ENCODE measurements at places on chromosomes 3 and 15.

- no peak for DNase-seq
These were observed 37.6 kb downstream of the C2CD4A start for GRCh38 chr15:62104401-62104800.

DNA sequence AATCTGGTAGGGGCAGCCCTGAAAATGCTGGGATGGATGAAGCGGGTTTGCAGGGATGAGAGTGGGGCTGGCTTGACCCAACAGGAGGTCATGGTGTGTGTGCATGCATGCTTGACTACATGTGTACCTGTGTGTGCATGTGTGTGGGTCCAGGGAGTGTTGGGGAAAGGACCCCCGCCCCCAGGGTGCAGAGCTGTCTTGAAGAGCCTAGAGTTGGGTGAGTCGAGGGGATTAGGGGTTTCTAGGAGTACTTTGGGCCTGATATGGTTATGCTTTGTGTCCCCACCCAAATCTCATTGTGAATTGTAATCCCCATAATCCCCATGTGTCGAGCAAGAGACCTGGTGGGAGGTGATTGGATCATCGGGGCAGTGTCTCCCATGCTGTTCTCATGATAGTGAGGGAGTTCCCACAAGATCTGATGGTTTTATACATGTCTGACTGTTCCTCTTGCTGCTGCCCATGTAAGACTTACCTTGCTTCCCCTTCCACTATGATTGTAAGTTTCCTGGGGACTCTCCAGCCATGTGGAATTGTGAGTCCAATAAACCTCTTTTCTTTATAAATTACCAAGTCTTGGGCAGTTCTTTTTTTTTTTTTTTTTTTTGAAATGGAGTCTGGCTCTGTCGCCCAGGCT, 5.2 kb upstream of the LCTL start:
- DNase-seq = no peak

DNA sequence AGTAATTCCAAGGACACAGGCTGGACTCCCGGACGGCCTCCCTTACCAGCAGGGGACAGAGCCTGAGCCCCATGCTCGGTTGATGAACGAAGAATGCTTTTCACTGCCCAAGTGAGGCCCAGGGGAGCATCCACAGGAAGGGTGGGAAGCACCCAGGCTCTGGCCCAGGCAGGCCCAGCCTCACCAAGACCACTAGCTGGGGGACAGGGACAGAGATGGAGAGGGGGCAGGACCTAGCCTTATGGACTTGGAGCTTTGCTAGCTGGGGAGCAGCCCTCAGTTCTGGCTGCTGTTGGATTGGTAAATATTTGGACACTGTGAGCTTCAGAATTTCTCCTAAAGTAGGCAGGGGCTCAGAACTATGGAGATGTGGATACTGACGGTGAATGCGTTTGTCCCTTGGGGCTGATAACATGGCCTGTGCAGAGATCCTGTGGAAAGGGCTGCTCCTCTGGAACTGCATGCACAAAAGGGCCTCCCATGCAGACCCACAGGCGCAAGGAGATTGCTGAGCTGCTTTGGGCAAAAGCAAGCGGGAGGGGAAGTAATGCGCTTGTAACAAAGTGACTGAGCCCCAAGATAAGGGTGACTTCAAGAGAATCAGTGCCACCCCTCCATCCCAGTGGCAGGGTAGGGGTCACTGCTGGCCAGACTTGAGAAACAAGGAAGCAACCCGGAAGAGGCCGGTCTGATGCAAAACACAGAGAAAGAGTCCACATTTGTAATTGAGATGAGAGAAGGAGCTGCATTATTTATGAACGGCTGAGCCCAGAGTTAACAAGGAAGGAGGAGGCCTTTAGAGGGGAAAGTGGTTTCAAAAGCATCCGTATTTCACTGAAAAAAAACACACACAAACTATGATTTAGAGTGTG, 70.1 kb upstream of the MEF2A start:
- no peak for DNase-seq

- no peak for DNase-seq
These were observed 35.3 kb upstream of the PLSCR2 start for GRCh38 chr3:146504498-146505197.

DNA sequence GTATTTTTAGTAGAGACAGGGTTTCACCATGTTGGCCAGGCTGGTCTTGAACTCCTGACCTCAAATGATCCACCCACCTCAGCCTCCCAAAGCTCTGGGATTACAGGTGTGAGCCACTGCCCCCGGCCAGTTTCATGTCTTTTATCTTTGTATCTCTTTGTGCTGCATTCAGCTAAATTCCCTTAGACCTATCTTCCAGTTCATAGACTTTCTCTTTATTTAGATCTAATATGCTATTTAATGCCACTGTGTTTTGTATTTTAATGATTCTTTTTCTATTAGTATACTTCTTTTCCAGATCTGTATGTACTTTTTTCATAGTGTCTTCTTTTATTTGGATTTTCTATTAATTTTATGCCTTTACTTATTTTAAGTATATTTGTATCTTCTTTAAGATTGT, 14.9 kb downstream of the MINAR1 start:
- no peak for DNase-seq

DNA sequence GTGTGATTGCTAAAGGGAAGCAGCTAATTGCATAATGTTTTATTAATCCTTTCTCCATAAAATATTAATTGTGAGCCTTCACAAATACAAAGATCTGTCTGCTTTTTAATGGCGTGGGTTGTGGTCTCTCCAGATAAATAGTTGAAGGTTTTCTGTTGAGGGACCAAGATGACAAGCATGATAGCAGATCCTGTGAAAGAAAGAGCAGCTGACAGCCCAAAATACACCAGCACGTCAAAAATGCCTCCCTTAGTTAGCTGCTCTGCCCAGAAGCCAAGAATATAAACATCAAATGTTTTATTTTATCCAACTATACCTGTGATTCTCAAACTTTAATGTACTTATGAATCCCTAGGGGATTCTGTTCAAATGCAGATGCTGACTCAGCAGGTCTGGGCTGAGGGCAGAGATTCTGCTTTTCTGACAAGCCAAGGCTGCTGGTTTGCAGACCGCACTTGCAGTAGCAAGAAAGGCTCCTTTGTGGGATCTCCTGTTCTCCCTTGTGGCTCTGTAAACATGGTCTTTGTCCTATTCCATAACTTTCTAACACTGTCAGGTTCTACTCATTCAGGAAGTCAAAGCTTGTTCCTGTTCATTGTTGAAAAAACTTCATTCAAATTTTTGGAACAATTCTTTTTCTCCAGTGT, 119.1 kb upstream of the SLC25A36 start:
- no peak for DNase-seq

DNA sequence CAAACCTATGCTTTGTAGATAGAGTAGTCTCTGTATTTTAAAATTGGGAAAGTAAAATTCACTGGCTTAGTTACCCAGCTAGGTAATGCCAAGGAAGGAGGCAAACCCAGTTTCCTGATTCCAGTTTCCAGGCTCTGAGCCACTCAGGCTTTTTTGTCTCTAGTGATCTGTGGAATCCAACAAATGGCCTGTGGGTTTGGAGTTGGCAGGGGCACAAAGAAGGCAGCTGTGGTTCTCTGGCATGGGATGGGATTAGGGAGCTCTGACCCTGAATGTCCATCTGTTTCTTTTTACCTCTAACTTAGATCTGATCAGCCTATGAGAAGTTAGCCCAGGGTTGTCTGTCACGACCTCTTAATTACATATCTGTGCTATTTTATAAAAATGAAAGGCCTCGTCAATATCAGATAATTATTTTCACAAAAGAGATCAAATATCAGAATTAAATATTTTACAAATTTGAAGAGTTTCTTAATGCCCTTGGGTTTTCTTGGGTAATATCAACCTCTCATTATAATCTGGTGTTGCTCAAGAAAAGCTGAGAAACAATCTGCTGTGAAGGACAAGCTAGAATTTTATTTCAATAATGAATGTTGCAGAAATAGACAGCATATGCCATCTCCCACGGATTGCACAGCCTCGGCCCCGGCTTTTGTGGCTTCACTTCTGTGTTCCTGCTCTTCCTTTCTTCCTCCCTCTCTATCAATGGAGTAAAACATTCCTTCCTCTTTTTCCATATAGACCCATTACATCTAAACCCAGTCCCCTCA, 63.7 kb upstream of the DAZL start:
- no peak for DNase-seq

- DNase-seq = no peak
These were observed 9.9 kb downstream of the ALDH1A3 start for GRCh38 chr15:100889385-100890050.

- no peak for DNase-seq
These were observed 4.6 kb upstream of the SMCO1 start for GRCh38 chr3:196519718-196520082.

GRCh38 chr3:142863010-142863817, 25.7 kb downstream of the PCOLCE2 start:
- DNase-seq = no peak

GRCh38 chr3:177795216-177795615, 597.9 kb upstream of the TBL1XR1 start:
- DNase-seq = no peak

GRCh38 chr3:186246941-186247340, 115.1 kb downstream of the DGKG start:
- DNase-seq = no peak

DNA sequence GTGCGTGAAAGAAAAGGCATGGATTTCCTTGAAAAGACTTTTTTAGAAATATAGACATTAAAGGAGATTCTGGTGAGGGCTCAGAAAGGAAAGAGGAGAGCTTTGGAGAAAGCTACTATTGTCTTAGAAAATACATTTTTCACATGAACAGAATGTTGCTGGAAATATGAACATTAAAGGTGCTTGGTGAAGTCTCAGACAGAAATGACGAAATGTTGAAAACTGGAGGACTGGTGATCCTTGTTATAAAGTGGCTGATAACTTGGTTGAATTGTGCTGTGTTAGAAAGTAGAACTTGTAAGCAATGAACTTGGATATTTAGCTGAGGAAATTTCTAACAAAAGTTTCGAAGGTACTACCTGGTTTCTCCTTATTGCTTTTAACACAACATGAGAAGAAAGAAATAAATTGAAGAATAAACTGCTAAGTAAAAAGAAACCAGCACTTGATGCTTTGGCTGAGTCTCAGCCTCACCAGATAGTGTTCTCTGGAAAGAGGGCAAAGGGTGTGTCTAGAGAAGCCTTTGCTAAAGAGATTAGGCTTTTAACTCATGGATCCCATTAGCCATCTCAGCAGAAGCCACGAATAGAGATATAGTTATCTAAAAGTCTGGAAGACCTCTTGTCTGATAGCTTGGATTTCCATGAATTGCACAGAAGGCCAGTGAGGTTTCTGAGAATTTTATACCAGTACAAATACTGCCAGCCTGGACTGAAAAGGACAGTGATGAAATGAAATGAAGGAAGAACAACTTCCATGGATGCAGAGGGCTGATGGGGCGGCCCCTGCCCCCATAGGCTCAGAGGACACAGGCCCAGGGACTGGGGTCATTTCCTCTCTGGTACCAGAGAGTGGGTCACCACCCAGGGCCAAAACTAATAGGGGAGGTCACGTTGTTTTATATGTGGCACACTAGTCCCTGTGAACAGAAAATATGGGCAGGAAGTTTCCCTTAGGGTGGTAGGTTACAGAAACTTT, 91.5 kb downstream of the RPL22L1 start:
- DNase-seq = no peak

- no peak for DNase-seq
These were observed 124.9 kb downstream of the PTPRG start for GRCh38 chr3:61686228-61686648.

DNA sequence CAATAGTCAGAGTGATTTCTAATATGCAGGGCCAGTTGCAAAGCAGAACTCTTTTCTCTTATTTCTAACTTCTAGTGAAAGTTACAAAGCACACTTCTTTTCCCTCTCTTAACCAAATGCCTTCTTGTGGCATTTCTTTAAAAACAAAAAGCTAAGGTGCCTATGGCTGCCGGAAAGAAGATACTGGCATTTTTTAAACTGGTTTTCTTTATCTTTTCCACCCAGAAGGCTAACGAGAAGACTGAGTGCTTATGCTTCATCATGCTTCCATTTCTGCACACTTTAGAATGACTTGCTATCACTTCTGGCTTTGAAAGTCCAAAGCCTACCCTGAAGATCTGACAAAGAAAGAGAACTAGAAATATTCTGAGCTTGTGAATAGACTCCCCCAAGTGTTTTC, 141.3 kb downstream of the P2RY1 start:
- no peak for DNase-seq

DNA sequence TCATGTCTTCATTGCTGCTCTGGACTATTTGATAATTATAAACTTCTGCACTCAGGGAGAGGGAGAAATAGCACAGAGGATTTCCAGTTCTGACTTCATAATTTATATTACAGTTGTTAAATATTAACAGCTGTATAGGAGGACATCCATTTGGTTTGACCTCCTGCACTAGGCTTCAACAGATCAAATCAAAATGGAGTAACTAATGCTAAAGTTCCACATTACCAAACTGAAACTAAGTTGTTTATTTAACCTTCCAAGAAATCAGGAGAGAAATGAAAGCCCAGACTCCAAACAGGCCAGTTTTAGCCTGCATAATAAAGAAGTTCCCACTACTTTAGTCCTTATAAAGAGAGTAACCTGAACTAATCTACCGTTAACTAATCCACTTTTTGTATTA, 4.6 kb downstream of the PLSCR2 start:
- no peak for DNase-seq

DNA sequence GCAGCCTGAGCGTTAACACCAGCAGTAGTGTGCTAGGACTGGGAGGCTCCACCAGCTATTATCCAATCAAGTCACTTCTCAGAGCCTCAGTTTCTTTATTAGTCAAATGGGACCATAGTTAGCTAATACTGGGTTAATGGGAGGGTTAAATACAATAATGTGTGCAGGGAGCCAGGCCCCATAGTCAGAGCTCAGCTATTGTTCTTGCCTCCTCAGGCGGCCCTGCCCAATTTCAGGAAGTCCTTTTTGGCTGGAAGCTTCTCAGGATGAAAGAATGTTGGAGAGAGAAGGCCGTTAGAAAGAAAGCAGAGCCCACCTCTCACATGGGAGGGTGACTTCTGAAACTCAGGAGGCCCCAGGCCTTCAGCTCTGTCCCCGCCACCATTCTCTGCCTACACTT, 39.5 kb upstream of the SMAD6 start:
- no peak for DNase-seq

DNA sequence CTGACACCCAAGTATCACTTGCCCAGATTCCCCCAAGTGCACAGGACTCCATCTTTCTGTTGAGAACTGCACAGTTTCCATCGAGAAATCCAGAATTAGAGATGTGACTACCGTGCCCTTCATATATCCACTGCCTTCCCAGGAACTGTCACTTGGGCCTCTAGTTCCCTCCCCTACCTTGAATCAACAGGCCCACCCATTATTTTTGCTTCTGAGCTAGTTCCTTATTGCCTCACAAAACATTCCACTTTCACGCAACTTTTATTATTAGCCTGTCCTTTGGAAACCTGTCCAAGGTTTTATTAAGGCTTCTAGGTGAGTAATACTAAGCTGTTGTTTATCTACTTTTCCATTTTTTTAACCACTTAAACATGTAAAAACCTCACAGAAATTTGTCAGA, 17.1 kb upstream of the SLC30A4 start:
- no peak for DNase-seq

GRCh38 chr3:123021996-123022510, 5.5 kb downstream of the SEMA5B start:
- DNase-seq = no peak

GRCh38 chr3:28645149-28645548, 296.5 kb upstream of the AZI2 start:
- DNase-seq = no peak
